HFF-Myc (cell line): ENCODE measurements at places on chromosomes 3 and 15.
A peak's percentile ranks its signal among the peaks of the same experiment; 100 is the strongest.

DNA sequence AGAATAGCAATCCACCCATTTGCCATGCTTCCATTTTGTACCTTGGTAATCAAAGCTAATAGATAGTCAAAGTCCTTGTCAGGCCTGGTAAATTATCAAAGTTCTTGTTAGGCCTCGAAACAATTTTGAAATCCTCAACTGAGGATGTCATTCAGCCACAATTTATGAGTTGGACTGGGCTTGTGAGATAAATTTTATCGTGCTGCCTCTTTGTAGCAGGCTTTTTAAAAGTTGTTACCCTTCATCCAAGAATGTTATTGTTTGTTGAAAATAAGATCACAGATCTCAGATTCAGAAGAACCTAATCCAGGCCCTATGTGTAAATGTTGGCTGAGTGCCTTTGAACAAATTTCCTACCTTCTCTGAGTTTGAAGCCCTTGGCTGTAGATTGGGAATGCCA is 143.3 kb upstream of the PROK2 start:
- DNase-seq = no peak

DNA sequence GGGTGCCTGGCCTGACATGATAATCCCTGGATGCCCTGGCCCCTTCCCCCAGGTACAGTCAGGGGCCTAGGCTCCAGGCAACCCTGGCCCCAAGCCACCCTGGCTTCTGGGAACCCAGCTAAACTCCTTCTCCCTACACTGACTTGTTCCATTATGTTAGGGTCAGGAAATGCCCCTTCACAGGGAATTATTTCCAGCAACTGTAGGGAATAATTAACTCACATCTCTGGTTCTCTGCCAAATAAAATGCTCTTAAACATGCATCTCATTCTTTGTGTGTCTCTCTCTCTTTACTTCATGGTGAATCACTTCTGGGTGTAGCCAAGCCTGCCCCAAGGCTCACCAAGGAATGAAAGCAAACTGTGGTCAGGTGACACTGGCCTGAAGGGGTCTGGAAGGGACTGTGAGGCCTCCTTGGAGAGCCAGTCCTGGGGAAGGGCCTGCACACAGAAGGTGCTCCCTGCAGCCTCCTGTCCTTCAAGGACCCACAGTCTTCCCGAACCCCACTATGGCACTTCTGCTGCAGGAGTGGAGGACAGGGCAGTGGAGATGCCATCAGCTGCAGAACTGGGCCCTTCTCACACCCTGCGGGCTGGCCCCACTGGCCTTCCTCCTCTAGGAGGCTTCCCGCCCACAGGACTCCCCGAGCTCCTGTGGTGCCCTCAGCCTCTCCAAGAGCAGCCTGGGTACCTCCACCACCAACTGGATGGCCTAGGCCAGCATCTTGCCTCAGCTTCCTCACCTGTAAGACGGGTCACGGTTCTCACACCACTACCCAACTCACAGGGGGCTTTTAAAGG is 17.6 kb downstream of the TKT start:
- peak; percentile 85 for DNase-seq

- peak; percentile 14 for DNase-seq
Measured at GRCh38 chr3:118882353-118882947, 152.2 kb downstream of the IGSF11 start.

GRCh38 chr3:170322566-170323269 is 34.8 kb upstream of the SKIL start:
- no peak for DNase-seq

DNA sequence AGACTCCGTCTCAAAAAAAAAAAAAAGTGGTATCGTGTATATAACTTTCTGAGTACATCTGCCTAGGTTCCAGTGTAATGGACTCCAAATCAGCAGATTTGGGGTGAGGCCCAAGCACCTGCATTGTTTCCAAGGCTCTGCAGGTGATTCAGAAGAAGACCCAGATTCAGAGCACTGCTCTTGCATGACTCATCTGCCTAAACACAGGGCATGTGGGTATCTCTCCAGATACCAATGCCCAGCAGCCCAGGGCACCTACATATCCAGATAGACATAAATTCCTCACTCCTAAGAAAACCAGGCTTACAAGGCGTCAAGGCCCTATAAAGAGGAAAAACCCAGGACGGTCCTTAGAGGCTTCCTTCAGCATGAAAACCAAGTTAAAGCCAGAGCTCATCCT is 24.3 kb downstream of the NDUFAF1 start:
- DNase-seq = no peak

DNA sequence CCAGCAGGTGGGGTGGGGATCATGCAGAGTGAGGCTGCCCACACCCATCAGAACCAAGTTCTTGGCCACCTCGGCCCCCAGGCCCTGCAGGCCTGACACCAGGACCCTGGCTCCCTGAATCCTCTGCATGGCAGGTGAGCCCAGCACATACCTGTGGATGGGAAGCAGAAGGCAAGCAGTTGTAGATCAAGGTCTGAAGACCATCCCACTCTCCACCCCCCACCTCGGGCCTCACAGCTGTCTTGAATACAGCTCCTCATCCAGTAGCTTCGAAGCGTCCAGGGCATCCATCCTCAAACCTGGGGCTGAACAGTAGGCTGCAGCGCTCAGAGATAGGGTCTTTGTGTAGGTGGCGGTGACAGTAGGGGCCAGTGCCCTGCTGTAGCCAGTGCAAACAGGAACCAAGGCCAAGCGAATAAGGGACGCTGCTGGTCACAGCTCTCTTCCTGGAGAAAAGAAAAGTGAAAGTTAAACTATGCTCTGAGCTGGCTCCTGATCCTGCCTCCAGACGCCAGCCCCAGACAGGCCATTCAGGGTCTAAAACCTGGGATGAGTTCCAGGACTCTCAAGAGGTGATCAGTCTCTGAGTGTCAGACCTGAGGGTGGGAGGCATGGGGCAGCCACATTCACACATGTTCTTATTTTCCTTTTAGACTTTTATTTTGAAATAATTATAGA is at the start of gene UBA7:
UBA7 (minus strand) TSS at position 457 of the 678 bp plus-strand sequence; CDS start at position 291, 166 bp downstream.
- DNase-seq = peak; percentile 52

DNA sequence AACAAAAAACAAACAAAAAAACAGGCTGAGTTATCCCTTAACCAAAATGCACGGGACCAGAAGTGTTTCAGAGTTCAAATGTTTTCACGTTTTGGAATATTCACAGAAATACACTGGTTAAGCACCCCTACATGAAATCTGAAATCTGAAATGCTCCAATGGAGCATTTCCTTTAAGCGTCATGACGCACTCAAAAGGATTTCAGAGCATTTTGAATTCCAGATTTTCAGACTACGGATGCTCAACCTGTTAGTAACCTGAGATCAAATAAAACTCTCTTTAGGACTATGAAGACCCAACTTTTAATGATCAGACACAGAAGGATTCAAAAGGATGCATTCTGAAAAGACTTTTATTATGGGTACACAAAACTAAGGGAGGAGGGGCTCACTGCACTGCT is 9.6 kb downstream of the CLPX start:
- no peak for DNase-seq

DNA sequence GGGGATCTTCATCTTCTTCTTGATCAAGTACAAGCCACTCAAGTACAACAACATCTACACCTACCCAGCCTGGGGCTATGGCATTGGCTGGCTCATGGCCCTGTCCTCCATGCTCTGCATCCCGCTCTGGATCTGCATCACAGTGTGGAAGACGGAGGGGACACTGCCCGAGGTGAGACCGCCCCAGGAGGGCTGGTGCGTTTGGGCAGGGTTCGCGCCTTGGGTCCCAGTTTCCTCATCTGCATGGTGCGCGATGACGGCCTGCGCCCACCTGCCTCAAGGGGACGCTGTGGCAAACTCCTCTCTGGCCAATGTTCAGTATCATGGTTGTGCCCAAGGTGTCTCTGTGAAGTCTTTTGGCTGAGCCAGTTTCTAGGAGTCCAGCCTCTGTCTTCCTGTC is 57.5 kb upstream of the SLC6A1 start:
- no peak for DNase-seq

DNA sequence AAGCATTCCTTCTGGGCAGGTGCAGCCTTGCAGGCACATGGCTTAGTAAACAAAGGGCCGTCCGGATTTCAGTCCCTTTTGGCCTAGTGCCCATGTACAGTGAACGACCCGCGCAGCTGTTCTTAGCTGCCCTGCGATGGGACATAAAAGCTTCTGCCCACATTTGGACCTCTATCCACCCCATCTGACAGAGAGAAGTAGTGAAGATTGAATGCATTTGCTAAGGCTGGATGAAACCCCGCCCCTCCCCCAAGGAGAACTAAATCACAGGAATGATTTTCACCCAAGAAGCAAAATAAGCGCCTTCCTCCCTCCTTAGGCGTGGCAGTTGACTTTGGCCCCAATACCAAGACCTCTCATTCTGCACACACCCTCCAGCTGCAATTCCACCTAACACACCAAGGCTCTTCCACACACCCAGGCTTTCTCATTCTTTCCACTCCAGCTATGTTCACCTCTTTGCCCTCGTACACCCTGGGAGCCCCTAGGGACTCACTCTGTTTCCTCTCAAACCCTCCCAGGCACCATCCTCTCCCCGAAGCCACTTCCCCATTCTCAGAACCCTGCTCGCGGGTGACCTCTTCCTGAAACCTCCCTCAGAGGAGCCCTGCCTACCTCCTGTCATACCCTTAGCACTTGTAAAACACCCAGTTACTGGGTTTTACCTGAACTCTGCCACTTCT is 14.1 kb upstream of the HRH1 start:
- DNase-seq = no peak

DNA sequence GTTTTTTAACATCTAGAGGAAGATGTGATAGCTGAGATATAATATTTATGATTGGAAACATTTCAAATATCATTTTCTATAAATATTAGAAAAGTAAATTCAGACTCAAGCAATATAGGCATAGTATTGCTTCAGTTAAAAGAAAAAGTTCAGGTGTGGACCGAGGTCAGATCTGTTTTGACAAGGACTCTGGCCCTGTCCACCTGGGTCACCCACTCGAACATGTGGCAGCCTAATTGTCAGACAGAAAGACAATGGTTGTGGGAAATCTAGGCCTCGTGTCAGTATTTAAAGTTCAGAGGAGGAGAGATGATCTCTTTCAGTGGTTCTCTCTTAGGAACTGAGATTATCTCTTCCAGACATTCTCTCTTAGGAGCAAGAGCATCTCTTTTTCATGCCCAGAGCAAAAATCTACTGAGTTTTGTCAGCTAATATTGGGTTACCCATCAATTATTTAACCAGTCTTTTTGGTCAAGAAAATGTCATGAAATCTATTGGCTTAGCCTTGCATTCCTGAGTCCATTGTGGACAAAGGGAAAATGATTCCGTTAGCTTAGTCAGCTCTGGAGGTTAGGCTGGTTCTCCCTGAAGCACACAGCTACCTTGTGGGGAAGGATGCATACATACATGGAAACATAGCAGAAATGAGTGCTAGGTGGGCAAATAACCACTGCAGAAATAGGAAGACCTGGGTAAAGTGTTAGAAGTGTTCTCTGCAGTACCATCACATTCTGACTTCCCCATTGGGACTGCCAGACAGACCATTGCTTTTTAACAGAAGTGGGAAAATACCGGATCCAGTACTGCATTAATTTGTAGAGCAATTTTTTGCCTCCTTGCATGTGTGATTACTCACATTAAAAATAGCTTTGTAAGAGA is 343.3 kb downstream of the GRM7 start:
- DNase-seq = no peak

DNA sequence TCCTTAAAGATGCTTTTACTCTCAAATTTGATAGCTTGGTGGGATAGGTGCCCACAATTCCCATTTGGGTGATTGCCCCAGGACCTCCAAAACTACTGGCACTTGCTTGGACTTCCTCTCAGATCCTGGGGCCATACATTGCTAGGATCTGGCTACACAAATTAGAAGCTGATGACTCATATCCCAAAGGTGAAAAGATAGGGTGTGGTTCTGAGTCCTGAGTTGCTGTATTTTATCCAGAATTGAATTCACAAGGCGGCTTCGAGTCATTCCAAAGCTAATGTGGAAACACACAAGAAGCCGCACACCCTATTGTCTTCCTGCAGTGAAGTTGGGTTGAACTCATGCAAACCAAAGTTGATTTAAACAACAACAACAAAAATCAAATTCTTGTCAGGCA is 53.4 kb downstream of the DUT start:
- DNase-seq = no peak

GRCh38 chr15:39886418-39886817 is 33.6 kb downstream of the GPR176 start:
- DNase-seq = no peak

DNA sequence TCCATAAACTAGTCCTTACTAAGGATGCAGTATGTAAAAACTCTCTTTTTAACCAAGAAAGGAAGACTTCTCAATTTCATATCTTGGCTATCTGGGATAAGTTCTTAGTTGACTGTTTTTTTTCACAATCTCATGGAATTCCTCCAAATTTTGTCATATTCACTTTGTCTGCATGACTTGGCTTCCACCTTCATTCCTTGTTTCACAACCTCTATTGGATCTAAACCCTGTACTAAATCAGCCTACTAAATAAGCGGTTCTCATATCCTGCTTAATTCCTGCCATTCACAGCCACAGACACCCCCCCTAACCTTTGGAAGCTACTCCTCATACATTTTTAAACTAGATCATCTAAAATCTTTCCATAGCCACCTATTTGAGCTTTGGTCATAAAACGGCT is 370.6 kb upstream of the NAALADL2 start:
- DNase-seq = no peak

DNA sequence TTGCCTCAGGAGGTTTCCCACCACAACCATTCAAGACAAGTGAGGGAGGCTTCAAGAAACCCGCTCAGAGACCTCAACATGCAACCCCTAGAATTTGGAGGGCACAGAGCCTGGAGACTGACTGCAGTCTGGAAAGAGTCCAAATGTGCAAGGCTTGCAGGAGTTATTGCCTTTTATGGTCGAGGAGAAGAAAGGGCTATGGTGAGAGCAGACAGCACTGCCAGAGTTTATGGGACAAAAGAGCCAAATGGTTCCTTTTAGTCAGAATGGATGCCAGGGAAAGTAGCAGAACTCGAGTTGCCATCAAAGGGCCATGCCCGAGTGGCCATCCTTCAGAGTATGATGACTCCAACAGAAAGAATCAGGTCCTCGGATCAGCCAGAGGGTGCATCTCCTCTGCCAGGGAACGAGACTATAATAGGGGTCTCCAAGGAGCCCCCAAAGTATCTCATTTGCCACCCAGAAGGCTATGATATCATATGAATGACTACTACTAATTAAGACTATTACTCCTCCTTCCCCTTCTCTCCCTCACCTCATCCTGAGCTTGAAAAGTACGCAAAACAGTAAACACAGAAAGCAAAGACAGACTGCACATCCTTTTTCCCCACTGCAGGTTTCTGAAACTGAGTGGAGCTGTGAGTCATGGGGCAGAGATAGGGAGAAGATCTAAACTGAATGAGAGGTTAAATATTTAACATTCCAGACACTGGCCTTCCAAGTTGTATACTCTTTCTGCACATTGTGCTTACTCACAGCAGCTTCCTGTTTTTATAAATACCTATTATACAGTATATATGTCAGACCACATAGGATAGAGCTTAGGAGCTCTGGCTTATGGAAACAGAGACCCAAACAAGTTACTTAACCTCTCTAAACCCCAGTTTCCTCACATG is 33.9 kb upstream of the TMCO5A start:
- peak; percentile 56 for DNase-seq

GRCh38 chr3:183875411-183875810 is 9.3 kb downstream of the PARL start:
- no peak for DNase-seq

DNA sequence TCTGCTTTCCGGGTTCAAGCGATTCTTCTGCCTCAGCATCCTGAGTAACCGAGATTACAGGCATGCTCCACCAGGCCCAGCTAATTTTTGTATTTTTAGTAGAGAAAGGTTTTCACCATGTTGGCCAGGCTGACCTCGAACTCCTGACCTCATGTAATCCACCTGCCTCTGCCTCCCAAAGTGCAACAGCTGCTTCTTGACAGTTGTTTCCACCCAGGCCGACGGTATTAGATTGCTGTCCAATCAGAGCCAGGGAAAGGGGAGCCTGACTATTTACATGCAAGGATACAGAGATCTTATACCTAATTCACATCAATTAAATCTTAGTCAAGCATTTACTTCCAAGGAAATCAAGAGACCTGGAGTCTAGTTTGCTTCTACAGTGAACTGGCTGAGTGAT is 4.0 kb upstream of the CAPN3 start:
- DNase-seq = no peak
